ENCODE measurements at places on chromosomes 7 and 10.

- DNase-seq = no peak
These were observed 41.7 kb downstream of the VCL start for GRCh38 chr10:74039561-74040145.

GRCh38 chr7:121388950-121389349 lies 7.2 kb downstream of the FAM3C start:
- DNase-seq = no peak

DNA sequence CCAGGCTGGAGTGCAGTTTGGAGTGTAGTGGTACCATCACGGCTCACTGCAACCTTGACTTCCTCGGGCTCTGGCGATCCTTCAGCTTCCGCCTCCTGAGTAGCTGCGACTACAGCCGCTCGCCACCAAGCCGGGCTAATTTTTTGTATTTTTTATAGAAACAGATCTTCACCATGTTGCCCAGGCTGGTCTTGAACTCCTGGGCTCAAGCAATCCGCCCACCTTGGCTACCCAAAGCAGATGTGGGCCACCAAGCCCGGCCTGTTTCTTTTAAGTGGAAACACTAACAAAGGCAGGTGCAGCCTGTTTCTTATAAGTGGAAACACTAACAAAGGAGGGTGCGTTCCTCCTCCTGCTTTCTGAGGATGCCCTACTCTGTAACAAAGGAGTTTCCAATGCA lies 18.2 kb downstream of the PRF1 start:
- no peak for DNase-seq

DNA sequence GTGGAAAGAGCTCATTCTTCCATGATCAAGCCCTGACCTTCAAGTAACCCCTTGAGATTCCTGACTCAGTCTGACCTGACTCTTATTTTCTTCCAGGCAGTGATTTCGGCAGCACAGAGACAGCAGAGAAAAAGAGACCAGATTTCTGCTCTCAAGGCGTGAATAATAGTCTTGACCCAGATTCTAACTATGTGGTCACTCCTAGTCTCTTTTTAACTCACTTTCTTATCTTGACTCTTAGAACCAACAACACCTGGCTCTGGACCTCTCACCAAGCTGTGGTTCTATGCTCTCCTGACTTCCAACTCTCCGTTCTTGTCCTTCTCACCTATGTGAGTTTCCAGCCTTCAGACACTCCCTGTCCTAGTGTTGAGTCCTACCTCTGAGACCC lies 36.9 kb upstream of the KDM7A start:
- DNase-seq = no peak

DNA sequence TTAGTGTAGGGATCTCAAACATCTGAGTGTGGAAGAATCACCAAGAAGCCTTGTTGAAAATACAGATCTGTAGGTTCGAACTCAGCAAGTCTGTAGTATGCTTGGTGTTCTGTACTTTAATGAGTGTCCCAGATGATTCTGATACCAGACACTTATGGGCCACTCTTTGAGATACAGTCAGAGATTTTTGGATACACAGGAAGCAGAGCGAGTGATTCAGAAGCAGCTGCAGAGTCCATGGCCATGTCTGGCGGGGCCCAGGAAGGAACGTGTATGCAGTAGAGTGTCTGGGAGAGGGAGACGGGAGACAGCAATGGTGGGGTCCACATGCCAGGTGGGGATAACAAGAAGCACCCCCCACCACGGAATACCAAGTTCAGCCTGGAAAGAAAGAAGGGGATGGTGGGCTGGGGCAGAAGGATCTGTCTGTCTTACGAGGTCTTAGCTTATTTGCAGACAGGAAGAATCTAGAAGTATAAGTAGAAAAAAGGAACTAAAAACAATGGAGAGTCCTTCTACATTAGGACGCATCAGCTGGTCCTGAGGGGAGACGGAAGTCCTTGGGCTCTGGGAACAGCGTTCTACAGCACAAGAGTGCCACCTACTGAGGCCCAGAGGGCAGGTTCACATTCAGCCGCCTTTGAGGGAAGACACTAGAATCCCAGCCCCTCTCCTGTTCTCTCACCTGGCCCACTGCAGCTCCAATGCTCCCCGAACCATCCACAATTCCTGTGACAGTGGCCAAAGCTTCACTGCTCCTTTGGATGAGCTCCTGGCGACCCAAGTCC lies 55.4 kb downstream of the SLC37A3 start:
- DNase-seq = no peak

DNA sequence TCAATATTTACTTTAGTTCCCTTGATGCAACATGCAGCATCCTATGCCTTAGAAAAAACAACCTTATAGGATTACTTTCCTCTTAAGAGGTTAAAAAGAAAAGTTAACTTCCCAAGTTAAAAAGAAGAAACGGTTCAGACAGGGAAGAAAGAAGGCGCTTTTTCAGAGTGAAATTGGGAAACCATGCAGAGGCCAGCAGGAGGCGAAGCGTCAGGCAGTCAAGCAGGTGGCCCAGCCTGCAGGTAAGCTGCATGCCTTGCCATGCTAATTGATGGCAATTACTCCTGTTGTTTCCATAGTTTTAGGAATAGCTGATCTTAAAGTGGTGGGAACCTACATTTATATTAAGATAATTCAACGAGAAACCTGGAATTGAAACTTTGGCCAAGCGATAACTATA lies 302.6 kb upstream of the SP4 start:
- DNase-seq = no peak

- no peak for DNase-seq
These were observed 36.0 kb downstream of the ABCA13 start for GRCh38 chr7:48207155-48207675.

DNA sequence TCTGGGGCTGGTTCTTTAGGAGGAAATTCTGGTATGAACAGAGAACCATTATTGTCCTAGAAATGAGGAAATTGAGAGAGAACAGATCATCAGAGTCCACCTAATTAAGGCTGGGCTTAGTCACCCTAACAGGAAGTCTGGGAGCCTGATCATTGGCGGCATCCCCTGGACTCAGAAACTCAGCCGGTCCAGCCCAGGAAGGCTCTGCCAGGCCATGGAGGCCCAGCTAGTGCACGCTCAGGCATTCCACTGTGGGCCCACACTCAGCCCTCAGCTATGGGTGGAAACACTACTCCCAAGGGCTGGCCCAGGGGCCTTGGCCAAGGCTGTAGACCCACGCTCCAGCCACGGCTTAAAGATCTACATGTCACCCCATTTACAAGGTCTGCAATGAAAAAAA lies 109.2 kb downstream of the PTPN20 start:
- no peak for DNase-seq

GRCh38 chr7:92854501-92855238 lies 18.3 kb upstream of the CDK6 start:
- no peak for DNase-seq

GRCh38 chr10:126153711-126154628 lies 234.3 kb downstream of the ADAM12 start:
- no peak for DNase-seq

GRCh38 chr10:117543225-117544003 lies 868 bp downstream of the EMX2 start:
- no peak for DNase-seq

DNA sequence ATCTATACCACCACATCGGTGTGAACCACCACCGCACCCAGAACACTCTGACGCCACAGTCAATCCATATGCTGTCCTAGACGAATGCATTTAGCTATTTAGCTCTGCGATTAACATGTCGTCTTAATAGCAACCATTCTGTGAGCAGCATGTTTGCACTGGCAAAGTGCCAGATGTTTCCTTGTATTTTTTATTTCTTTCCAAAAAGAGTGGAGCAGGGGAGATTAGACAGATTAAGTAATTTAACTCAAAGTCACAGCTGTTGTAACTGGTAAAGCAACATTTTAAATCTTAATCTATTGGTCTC lies 57.0 kb upstream of the ARL4A start:
- no peak for DNase-seq

GRCh38 chr7:92685136-92686042 lies 95.2 kb upstream of the FAM133B start:
- peak; percentile 66 for DNase-seq

All from CD4-positive, alpha-beta T cell treated with Interleukin-10 for 1 hour (primary cell).